Stimulated activated CD4-positive, alpha-beta T cell treated with anti-CD3 and anti-CD28 coated beads, Interleukin-2, amount 100 ng/mL, for 4 hours (primary cell): ENCODE measurements at places on chromosomes 6 and 20.

GRCh38 chr6:13870214-13870830, 54.4 kb upstream of the RNF182 start:
- DNase-seq = no peak

DNA sequence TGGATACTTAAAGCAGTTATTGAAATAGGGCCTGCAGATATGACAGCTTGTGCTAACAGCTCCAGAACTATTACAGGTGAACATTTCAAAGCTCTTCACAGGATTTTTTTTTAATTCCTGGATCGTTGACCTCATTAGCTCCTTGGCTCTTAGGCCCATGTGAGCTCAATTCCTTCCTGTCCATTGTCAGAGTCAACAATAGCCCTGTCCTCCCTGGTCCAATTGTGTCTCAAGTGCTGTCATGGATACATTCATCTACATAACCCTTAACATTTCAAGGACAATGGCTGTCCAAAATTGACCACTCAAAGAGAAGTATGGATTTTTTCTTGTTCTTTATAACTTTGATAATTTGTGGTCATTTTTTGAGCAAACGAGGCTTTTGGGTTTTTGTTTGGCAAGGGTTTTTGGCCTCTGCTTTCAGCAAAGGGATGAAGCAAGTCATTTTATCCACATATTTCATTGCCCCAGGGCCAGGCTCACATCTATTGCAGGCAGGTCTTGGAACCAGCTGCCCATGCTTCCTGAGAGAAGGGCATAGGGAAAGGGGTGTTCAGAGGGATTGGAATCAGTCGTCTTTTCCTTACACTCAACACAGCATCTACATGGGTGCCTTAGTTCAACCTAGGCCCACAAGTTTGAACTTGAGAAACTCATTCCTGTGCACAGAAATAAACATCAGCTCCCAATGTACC, 282.1 kb downstream of the TPBG start:
- no peak for DNase-seq

DNA sequence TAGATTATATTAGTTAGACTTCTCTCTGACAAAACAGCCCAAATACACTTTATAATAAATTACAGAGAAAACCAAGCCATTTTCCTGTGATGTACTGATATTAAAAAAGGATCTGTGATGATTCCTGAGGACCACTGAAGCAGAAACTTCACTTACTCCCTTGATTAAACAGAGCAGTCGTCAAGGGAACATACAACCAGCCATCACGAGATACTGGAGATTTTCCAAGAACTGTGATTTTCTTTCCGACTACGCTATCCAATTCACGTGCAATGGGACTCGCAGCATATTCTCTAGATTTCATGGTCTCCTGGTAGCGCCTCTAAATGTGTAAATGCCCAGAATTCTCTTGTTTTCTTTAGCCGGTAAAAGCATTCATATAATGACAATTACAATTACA, 377.4 kb downstream of the PHF3 start:
- no peak for DNase-seq

DNA sequence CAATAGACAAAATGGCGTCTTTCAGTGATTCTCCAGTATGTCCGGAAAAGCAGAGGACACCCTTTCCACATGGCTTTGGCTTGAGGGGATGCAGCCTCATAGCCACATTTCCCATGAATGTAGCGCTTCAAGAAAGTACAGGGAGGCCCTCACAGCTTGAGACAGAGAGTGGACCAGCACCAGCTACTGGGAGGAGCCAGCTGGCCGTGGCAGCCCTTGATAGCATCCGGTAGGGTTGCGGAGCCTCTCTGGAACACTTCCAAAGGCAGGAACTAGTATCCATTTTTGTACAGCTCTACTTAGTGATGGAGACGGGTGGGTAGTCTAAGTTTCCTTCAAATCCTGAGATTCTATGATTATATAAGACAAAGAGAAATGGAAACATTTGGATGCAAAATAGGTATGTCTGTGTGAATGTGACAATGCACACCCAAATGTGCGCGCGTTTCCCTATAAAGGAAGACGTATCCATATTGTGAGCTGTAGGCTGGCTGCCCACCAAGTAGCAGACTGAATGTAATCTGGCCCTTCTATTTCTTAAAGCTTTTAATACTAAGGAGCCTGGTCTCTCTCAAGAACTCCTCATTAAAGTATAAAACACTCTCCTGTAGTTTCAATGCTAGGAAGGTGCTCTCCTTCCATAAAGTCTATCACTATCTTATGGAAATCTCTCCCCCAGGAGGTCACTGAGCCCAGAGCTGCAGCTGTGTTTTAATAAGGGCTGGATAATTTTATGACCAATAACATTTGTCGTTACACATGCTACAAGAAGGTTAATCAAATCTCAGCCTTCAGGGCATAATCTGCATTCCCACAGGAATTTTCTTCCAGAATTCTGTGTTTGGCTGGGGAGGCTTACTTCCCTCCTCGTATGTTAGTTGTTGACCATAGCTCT, 74.0 kb downstream of the SOBP start:
- DNase-seq = no peak

- DNase-seq = no peak
Observed at GRCh38 chr6:122040261-122040660, 359.2 kb upstream of the HSF2 start.

- DNase-seq = no peak
Observed at GRCh38 chr6:118319894-118320649, 228.0 kb upstream of the PLN start.

GRCh38 chr6:38241200-38241871, 398.4 kb downstream of the BTBD9 start:
- DNase-seq = no peak

DNA sequence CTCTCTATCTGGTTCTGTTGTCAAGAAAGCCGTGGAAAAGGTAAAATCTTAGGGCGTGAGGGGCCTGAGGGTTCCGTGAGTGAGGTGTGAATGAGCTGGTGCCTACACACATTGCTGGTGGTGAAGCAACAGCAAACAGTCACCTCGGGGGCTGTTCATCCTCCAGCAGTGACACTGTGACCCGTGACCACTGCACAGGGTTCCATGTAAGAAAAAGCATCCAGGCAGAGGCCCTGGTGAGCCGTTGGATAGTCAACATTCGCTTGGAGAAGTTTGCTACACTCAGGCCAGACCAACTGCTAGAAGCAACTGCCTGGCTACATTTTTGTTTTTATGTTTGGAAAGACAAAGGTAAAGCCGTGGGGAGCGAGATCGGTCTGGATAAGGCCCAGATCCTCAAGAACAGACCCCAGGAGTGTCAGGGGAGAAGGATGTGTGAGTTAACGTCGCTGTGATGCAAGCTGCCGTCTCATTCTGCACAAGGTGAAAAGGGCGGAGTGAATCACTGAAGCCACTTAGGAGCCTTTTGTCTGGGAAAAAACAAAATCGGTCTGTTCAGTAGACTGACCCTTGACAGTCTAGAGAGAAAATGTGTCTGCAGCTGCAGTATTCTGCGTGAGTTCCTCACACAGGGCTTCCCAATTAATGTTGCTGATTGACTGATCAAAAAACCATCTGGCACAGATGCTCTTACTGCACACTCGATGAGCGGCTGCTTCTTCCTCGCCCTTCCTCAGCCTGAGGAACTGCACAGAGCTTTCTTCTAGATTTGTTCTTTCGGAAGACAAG, 404.0 kb downstream of the SMOC2 start:
- DNase-seq = no peak

DNA sequence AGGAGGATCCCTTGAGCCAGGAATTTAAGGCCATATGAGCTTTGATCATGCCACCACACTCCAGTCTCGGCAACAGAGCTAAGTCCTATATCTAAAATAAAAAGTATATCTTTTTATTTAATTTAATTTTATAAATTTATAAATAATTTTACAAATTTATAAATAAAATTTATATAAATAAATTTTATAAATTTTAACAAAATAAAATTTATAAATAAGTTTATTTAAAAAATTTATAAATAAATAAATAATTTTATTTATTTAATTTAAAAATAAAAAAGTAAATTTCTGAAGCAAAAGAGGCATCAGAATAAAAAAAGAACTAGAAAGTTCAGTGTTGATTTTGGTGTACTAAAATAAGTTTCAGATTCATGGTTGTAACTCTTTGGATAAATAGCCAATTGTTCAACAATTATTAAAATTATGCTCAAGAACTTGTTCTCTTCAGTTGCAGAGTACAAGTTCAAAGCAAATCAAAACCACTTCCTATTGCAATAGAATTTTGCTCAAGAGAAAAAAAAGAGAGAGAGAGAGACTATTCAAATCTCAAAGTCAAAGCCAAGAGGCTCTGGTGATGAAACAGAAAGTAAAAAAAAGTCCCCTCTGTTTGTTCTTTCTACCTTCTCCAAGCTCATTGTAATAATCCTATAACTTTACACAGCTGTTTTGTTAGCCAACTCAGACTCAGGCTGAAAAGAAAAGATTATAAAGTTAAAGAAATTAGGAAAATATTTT, 547.5 kb upstream of the ADGRB3 start:
- DNase-seq = no peak

DNA sequence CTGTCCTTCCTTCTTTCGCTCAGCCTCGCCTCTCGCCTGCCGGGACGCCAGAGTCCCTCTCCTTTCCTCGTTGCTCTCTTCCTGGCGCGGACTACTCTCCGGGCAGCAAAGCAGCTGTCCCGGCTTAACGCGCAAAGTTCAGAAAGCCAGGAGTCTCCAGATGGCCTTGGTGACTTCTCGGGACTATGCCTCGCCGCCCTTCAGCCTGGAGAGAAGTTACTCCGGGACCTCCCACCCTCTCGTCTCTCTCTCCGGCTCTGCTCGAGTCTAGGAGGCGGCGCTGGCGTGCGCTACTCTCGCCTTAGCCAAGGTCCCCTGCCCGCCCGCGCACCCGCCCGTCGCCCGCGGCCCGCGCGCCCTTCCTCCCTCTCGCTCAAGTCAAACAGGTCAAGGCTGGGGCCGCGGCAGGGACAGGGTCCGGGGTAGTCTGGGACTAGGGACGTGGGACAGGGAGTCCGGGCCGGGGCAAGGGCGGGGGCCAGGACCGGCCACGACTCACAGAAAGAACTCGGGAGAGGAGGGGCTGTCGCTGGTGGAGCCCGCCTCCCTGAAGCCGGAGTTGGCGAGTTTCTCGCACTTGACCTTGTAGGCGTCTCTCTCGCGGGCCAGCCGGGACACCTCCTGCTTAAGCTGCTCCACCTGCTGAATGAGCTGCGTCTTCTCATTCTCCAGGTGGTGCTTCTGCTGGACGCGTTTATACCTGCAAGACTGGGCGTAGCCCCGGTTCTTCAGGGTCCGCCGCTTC, 1.5 kb downstream of the MAFB start:
- DNase-seq = no peak

GRCh38 chr6:32192608-32193039, at the start of gene GPSM3:
GPSM3 (minus strand) TSS chr6:32192643; CDS start chr6:32192513, 130 bp downstream.
- DNase-seq = no peak

GRCh38 chr6:104689551-104690205, 170.0 kb downstream of the HACE1 start:
- DNase-seq = no peak

GRCh38 chr6:14635195-14635594, 517.6 kb downstream of the CD83 start:
- peak; percentile 31 for DNase-seq

DNA sequence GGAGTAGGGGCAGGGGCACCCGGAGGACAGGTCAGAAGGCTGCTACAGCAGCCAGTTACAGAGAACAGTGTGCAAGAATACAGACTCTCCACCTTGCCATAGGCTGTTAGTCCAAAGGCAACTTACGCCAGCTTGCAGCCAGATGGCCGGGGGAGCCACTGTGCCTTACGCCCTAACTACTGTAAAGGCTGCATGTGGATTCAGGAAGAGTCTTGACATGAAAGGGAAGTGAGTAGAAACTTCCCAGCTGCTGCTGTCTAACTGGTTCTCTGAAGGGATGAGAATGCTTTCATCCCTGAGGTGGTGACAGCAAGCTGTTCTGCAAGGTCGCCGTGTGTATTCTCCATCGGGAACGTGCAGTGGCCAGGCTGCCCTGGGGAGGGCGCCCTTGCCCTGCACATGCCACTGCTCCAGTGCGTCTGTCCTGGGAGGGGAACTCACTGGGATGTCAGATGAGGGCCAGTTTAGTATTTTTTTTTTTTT, 46.1 kb downstream of the LYRM4 start:
- no peak for DNase-seq

- no peak for DNase-seq
Observed at GRCh38 chr6:131687022-131687421, 14.2 kb downstream of the OR2A4 start.

DNA sequence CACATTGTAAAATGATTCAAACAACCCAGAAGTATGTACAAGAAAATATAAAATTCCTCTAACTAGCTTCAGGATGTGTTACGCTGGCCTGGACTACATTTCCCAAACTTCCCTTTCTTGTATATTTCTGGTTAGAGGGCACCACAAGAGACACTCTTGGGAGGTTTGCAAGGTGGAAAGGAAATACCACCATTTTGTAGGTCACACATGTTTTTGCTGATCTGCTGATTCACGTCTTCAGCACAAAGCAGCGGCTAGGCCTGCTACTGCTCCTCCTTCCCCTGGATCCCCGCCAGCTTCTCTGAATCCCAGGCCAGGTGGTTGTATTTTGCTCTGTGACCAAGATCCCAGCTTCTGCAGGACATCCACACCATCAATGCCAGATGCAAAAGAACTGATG, 104.2 kb downstream of the AGPAT4 start:
- DNase-seq = no peak

DNA sequence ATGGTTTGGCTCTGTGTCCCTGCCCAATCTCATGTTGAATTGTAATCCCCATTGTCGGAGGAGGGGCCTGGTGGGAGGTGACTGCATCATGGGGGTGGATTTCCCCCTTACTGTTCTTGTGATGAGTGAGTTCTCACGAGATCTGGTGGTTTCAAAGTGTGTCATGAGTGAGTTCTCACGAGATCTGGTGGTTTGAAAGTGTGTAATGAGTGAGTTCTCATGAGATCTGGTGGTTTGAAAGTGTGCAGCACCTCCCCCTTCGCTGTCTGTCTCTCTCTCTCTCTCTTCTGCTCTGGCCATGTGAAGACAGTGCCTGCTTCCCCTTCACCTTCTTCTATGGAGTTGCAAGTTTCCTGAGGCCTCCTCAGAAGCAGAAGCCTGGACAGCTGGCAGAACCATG, 87.6 kb downstream of the MYLK4 start:
- DNase-seq = no peak

GRCh38 chr6:156017838-156018237, 562.2 kb upstream of the NOX3 start:
- no peak for DNase-seq

DNA sequence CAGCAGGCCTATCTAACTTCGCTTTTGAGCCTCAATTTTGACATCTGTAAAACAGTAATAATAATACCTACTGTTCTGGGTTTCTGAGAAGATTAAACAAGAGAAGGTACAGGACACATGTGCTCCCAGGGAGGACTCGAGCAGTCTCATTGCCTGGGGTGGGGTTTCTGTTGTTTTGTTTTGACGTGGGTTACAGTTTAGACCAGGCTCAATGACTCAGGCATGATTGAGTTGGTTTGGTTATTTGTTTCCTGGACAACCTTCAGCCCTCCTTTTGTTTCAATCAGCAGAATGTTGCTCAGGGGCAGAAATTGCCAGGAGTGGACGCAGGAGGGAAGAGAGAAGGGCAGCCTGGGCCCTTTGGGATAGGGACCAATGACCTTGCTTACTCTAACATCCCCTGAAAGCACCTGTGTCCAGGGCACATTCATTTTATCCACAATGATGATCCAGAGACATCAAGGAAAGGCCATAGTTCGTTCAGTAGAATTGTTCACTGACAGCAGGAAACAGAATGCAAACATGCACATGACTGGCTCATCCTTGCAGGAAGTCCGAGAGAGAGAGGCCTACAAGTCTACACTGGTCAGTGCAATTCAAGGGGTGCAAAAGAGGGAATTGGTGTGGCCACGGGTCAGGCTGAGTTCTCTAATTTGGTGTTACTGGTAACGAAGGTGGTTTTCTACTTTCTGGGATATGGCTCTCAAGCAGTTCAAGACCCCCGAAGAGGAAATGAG, 74.5 kb upstream of the MRPS10 start:
- DNase-seq = no peak

- no peak for DNase-seq
Observed at GRCh38 chr6:42140032-42140431, 2.4 kb downstream of the C6orf132 start.
